ENCODE measurements at places on chromosomes 2 and 18.
A peak's percentile ranks its signal among the peaks of the same experiment; 100 is the strongest.

DNA sequence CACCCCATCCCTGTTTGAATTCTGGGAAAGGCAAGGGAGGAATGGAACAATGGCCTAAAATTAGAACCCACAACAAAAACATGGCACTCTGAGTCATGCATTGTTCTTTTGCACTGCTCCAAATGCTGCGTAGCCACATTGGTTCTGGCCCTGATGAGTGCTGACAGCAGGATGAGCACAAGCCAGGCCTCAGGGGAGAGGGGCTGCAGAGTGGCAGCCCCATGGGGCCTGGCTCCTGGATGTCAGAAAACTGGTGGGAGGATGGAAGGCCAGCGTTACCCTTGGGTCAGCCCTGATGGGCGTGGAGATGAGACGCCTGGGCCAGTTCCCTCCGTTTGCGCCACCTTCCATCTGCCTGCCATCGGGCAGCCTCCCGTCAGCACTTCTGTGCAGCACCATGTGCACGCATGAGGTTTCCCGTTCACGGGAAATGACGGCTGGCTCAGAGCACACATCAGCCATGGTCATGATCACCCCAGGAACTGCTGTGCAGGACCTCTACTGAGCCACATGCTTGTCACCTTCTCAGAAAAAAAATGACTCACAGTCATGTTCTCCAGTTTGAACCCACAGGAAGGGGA lies 65.6 kb downstream of the CYP26B1 start:
- DNase-seq = no peak

DNA sequence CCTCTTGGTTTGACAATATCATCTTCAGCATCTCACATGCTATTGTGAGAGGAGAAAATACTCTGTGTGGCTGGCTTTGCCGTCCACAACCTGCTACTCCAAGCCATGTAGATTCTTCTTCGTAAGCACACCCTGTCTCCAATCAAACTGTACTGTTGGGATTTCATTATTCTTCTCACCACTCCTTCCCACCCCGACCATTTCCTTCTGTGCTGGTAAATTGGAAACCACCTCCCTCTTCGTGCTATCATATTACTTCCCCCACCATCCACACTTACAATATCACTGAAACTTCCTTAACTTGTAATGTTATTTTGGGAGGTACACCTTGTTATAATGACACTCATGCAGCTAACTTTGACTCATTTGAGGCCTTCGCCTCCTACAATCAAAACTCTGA lies 3.2 kb upstream of the AGXT start:
- DNase-seq = no peak

DNA sequence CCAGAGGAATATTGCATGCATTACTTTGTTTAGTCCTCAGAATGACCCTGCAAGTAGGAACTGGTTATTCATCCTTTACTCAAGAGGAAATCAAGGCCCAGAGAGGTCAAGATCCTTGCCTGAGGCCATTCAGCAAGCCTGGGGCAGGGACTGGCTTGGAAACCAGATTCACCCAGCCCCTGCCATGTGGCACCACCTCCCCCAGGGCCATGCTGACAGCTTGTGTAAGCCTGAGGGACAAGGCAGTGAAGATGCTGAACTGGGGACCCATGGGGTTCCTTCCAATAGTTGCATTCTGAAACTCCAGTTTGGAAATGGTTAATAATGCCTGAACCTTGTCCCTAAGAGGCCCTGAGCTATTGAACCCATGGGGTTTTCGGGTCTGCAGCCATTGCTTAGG lies 24.2 kb downstream of the TCF7L1 start:
- DNase-seq = no peak

DNA sequence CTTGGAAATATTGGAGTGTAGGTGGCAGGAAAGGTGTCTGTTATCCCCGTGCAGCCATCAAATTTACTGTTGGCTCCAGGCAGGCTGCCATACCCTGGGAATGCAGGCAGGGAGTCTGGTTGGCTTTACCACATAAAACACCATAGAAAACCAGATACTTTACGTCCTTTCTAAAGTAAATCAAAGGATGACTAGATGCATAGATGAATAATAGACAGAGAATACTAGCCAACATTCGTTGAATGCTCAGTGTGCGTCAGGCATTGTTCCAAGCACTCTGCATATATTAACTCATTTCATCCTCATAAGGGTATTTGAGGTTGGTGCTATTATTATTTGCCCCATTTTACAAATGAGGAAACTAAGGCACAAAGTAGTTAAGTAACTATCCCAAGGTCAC lies 65.2 kb downstream of the VSNL1 start:
- DNase-seq = no peak

DNA sequence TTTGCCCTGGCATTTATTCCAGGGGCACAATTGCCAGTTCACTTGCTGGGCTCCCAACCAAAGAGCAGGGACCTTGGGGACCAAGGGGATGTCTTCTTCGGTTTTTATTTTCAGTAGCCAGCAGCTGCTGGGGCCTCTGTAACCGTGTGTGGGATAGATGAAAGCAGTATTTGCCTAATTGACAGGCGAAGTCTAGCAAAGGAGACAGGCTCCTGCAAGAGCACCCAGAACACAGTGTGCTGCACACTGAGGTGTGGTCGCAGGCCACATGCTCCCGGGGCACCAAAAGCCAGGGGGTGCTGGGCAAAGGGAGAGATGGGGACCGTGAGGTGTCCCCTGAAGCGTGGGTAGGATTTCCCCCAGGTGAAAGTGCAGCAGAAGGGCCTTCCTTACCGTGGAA lies 5.3 kb downstream of the SAG start:
- DNase-seq = no peak

GRCh38 chr18:8799001-8799400 lies 93.6 kb downstream of the MTCL1 start:
- no peak for DNase-seq

DNA sequence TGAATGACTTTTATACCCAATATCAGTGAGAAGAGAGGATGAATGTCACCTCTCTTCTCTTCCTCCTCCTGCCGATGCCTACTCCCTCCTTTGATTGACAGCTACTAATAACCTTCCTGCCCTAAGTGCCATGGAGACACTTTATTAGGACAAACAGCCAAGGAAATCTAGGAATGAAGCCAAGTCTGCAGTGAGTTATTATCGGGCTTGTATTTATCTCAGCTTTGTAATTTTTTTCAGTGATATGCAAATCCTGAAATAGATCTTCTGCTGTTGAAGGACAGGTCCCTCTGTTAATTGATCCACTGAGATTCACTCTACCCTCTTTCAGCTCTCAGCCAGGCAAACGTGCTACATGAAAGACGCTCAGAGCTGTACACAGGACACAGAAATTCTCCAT lies 686.7 kb downstream of the TMEM182 start:
- DNase-seq = no peak

GRCh38 chr2:232611559-232612218 lies 21.7 kb upstream of the EFHD1 start:
- DNase-seq = peak; percentile 56

DNA sequence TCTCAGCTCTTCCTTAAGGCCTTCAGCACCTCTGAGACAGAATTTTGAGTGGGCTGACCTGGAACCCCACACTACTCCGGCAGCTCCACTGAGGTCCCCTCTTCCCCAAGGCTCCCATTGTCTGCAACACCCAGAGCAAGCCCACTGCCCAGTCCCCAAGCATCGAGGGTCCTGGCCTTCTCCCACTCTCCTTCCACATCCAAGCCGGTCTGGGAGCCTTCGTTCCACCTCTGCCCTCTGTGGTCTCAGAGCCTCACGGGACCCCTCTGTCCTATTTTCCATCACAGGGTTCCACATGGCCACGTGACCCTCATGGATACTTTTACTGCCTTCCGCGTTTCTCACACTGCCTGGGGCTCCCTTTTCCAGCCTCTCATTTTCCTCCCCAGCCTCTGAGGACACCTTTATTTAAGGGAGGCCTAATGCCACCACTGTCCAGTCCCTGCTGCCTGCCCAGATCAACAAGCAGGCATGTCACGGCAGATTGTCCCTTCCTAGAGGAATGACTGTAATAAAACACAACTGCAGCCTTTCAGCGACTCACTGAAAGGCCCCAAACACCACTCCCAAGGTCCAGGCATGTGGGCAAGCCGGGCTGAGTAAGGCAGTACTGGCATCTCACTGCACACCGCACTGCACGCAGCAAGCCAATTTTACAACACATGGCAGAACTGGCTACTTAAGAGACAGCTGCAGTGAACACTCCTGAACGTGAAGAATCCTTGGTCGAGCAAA lies 7.9 kb upstream of the SALL3 start:
- DNase-seq = no peak

- no peak for DNase-seq
These were observed 240.2 kb downstream of the SH3BP4 start for GRCh38 chr2:235191978-235192377.

GRCh38 chr2:10285556-10286198 lies 17.0 kb upstream of the HPCAL1 start:
- DNase-seq = no peak

GRCh38 chr2:120661551-120661950 lies 74.1 kb upstream of the GLI2 start:
- no peak for DNase-seq

DNA sequence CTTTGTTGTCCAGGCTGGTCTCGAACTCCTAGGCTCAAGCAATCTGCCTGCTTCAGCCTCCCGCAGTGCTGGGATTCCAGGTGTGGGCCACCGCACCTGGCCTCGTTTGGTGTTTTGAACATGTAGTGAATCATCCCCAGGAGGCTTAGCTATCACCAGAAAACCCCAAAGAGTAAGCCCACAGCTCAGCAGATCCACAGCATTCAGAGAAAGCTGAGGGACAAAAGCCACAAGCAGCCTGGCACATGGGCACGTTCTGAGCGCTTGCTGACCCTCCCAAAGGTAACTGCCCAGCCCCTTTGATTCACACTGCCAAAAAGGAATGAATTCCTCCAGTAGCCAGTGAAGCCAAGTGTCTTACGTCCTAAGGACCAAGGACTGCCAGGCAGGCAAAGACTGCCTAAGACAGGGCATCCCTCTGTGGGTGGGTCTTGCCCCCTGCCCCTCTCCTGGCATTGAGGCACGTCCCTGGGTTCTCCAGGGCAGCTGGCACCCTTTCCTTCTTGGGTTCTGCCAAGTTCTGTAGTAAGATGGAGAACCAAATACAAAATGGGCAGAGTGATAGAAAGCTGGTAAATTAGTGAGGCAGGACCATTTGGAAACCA lies 31.7 kb downstream of the MBP start:
- no peak for DNase-seq

DNA sequence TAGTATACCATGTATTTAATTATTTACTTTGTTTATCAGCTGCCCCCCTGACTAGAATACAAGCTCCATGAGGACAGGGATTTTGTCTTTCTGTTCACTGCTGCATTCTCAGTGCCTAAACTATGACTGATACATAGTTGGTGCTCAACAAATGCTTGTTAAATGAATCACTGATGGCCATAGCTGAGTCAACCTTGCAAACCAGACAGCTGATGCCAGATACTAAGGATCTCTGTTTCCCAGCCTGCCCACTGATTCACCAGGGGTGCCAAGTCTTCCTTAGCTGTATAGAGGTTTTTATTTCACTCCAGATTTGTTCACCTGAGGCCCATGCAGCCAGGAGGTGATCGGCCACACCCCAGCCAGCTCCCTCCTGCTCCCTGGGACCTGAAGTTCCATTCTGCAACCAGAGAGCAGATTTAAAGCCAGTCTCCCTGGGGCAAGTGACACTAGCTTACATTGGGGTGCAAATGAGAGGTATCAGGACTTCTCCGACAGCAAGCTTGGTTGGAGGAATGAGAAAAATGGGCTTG lies 92.2 kb downstream of the C1QL2 start:
- no peak for DNase-seq

- DNase-seq = no peak
These were observed 2.5 kb downstream of the TLK1 start for GRCh38 chr2:171158036-171158789.

GRCh38 chr2:114442510-114442909 lies at the start of gene DPP10:
Gene DPP10, plus strand, starts transcription at chr2:114442641.
- no peak for DNase-seq

DNA sequence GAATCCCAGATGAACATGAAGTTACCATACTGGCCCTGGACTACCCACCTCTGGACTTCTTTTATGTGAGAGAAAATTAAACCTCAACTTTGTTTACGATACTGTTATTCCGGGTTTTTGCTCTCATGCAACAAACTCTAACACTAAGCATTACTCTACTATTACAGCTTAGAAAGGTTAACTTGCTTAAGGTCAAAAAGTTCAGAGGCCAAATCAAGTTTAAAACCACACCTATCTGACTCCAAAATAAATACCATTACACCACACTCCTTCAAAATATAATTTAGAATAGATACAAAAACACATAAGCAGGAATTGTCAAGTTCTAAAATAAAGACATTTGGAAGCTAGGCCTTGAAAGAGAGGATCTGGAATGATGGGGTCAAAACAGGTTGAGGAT lies 75.0 kb downstream of the DTNB start:
- DNase-seq = no peak

DNA sequence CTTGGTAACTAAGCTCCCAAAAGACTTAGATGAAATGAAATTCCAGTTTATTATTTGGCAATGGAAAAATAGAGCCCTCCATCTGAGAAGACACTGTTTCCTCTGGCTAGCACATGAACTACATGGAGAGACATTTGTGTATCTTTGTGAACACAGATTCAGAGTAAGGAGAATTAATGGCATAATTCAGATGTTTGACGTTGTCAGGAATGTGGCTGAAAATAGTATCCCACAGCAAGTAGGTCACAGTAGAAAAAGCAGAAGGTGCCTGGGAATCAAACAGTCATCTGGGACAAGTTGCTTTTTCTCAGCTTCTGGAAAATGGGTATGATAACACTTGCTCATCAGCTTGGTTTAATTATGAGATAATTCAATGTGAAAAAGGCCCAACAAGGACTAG lies 288.6 kb downstream of the PTPRM start:
- no peak for DNase-seq

- no peak for DNase-seq
These were observed 400.5 kb upstream of the TCF4 start for GRCh38 chr18:55988537-55988936.

- DNase-seq = no peak
These were observed 1015.0 kb downstream of the BCL11A start for GRCh38 chr2:59538398-59538911.

DNA sequence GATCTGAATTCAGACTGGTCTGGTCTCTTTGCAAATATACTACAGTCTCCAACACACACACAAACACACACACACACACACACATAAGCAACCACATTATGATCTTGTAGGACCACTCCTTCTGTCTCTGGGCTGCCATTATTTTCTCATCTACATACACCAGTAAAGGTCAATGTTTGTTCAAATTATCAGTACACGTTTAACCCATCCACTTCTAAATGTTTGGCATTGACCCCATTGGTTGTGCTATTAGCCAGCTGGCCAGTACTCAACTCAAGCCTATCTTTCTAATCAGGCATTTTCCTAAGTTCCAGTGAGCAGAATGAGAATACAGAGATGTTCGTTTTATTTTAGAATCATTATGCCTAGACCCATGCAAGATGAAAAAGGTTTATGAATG lies 186.4 kb downstream of the CNTNAP5 start:
- DNase-seq = no peak
